ENCODE measurements at places on chromosomes 6 and 20.
A peak's percentile ranks its signal among the peaks of the same experiment; 100 is the strongest.

- no peak for DNase-seq
These were observed 851 bp downstream of the MAVS start for GRCh38 chr20:3847429-3847940.

- DNase-seq: no peak
These were observed 295.0 kb downstream of the KCNQ5 start for GRCh38 chr6:72916906-72917305.

DNA sequence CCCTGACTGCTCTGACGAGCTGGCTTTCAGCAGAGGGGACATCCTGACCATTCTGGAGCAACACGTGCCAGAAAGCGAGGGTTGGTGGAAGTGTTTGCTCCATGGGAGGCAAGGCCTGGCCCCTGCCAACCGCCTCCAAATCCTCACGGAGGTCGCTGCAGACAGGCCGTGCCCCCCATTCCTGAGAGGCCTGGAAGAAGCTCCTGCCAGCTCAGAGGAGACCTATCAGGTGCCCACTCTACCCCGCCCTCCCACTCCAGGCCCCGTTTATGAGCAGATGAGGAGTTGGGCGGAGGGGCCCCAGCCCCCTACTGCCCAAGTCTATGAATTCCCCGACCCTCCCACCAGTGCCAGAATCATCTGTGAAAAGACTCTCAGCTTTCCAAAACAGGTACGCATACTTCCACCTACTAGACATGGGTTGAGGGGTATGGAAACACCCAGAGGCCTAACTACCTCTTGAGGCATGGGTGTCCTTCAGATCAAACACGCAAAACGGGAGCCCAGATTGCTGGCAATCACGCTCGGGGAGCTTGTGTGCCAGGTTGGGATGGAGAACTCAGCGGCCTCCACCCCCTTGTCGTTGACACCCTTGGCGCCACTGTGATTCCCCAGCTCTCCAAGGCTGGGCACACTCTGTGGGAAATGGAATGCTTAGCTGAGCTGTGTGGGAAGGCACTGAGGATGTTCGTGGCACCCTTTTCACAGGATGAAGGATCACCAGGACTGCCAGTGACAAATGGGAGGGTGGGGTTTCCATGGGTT lies 25.3 kb downstream of the CASS4 start:
- DNase-seq: no peak

DNA sequence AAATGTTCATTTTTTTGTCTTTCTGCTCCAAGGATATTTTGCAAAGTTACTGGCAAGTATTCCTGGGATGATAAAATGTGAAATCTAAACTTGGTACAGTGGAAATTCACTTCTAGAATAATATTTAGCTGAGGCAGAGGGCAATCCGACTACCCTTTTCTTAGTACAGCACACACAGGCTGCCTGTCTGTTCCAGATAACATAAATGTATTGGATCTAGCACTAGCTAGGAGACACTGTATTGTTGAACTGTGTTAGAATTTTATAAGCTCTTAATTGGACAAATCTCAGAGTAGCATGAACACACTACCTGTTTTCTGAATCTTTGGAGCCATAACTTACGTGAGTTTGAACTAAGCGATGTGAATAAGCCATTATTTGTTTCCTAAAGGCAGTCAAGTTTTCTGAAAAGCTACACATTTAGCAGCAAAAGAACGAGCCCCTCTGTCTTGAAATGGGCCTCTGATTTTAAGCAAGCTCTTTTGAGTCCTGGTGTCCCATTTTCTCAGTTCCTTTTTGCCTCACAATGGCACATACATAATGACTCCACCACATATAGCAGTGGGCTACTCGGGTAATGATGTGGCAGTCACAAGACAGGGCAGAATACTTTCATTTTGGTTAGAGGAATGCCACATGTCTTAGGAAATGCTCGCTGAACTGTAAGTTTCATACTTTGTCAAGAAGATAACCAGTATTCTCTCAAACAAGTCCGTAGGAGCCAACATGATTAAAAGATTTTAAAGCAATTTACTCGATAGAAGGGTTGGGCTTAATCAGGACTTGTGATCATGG lies 116.5 kb upstream of the ESR1 start:
- DNase-seq: peak; percentile 39

GRCh38 chr20:58818586-58819285 lies 32.0 kb downstream of the GNAS-AS1 start:
- DNase-seq: no peak

GRCh38 chr6:47434372-47435253 lies 43.0 kb upstream of the CD2AP start:
- DNase-seq: no peak

GRCh38 chr6:166512567-166512966 lies 73.9 kb downstream of the RAMACL start:
- DNase-seq: peak; percentile 67

- DNase-seq: no peak
These were observed 13.9 kb downstream of the NT5E start for GRCh38 chr6:85463621-85464259.

GRCh38 chr20:53642196-53643030 lies 48.8 kb upstream of the ZNF217 start:
- DNase-seq: peak; percentile 24

GRCh38 chr6:28586962-28587745 lies 61.5 kb downstream of the GPX5 start:
- peak; percentile 31 for DNase-seq

DNA sequence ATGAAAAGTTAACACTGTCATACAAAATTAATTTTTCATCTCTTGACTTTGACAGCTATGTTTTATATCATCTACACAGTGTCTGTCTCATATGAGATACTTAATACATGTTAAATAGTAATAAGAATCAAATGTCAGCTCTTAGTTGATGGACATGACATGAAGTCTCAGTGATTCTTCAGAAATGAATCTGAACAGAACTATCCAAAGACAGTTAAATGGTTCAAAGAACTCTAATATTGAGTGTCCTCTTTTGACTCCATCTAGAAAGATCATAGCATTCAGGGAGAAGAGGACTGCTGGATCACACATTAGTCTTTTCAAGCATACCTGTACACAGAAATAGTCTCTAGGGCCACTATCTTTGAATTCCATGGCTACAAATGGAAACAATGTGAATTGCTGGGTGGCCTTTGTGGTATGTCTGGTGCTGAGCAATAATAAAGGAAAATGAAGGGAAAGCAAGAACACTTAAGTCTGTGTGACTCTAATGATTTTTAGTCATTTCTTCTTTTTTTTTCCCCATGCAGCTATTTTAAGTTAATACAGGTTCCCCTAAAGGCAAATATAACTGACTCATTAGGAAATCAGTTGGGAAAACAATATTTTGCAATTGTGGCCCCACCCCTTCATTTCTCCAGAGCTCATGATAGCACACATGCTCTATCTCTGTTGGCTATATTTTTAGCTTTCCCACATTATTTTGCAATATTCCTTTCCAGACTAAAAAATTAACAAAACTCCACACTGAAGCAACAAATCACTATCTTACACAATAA lies 367.5 kb downstream of the GRIK2 start:
- no peak for DNase-seq

DNA sequence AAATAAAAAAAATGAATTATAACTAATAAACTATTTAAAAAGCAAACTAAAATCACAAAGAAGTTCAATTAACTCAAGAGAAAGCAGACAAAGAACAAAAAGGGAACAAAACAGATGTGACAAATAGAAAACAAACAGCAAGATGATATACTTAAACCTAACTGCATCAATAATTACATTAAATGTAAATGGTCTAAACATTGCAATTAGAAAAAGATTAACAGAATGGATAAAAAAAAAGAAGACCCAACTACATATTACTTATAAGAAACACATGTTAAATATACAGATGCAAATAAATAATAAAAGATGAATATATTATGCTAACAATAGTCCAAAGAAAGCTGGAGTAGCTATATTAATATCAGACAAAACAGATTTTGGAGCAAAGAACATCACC lies 35.1 kb upstream of the RAB22A start:
- no peak for DNase-seq

GRCh38 chr20:50129662-50130355 lies 16.9 kb upstream of the UBE2V1 start:
- no peak for DNase-seq

DNA sequence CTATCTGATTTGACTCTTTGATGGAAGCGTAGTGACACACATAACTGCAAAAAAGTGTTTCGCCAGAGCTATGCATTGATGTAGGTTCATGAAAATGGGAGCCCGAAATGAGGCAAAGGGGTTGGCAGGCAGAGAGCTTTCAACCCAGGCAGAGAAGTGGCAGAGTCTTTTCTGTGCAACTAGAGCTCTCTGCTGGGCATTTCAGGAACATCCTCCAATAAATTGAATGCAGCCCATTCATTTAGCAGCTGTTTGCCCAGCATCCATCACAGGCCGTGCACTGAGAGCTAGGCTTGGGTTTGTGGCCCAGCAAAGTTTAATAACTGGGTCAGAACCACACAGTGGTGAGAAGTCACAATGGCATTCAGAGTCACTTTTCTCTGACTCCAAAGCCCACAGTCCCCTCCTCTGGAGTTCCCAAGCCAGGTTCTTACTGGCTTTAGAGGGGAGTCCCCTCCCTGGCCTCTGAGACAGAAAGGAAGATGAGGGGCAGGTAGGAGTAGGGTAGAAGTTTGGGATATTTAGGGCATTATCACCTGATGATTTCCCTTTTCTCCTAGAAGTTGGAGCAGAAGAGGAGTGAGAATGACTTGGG lies 31.8 kb upstream of the ELMO2 start:
- DNase-seq: peak; percentile 18

GRCh38 chr6:129321303-129321702 lies 388.7 kb downstream of the ARHGAP18 start:
- no peak for DNase-seq

GRCh38 chr6:28005152-28005890 lies 48.3 kb downstream of the OR2B6 start:
- no peak for DNase-seq

GRCh38 chr6:143680141-143680540 lies 2.4 kb downstream of the PHACTR2 start:
- no peak for DNase-seq

- DNase-seq: no peak
These were observed 109.0 kb downstream of the SULF2 start for GRCh38 chr20:47676219-47676721.

GRCh38 chr6:158337332-158337731 lies 25.1 kb downstream of the TULP4 start:
- no peak for DNase-seq

- DNase-seq: no peak
These were observed 43.0 kb upstream of the TGM2 start for GRCh38 chr20:38208088-38208487.

DNA sequence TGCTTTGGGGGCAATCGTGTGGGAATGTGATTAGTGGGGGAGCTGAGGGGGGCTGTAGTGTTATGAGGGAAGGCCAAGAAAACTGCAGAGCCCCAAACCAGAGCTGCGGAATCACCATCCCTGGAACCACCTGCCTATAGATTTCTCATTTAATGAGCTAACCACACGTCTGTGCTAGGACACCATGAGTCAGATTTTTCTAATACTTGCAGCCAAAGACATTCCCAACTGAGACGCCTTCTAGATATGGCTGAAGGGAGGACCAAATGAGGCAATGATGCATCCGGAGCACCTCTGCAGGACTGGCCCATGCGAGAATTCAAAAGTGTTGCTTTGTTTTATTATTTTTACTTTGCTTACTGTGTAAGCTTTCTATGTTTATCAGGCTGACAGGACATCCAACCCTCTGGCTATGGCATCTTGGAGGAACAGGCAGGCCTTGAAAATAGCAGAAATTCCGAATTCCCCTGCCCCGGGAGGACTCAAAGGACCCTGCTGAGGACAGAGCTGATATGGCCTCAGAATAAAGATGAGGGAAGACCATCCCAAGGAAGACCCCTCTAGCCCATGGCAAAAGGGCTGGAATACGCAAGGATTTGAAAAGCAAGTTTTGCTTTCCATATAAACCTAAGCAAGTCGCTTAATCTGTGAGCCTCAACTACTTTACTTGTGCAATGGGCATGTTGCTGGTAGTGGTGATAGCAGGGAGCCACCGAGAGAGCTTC lies 3.1 kb upstream of the PTGIS start:
- no peak for DNase-seq

DNA sequence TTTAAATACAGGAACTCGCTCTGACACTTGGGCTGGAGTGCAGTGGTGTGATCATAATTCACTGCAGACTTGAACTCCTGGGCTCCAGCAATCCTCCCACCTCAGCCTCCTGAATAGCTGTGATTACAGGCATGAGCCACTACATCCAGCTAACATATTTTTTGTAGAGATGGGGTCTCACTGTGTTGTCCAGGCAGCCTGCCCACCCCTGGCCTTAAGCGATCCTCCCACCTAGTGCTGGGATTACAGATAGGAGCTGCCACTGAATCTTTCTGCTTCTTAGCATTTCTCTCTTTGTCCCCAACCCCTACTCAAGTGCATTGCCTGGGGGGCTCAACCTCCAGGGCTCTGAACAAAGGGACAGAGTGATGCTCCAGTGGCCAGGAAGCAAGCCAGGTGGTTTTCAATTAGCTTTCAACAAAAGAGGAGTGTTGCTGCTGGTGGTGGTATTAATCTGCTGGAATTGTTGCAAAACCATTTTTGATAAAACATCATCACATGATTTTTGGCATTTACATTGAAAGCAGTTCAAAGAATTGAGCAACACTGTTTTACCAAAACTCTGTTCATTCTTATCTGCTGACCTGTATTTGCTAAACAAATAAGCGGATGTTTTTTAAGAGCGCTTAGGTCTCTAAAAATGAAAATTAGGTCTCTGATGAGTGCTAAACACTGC lies 40.4 kb upstream of the BPIFA2 start:
- no peak for DNase-seq

GRCh38 chr6:3957321-3957720 lies 108.1 kb downstream of the FAM50B start:
- DNase-seq: no peak

- DNase-seq: peak; percentile 1
These were observed 598 bp downstream of the TBP start for GRCh38 chr6:170554796-170555137.

GRCh38 chr20:18397030-18397429 lies 69.8 kb downstream of the DZANK1 start:
- DNase-seq: no peak

- DNase-seq: no peak
These were observed 16.3 kb downstream of the MAP1LC3A start for GRCh38 chr20:34574861-34575260.

DNA sequence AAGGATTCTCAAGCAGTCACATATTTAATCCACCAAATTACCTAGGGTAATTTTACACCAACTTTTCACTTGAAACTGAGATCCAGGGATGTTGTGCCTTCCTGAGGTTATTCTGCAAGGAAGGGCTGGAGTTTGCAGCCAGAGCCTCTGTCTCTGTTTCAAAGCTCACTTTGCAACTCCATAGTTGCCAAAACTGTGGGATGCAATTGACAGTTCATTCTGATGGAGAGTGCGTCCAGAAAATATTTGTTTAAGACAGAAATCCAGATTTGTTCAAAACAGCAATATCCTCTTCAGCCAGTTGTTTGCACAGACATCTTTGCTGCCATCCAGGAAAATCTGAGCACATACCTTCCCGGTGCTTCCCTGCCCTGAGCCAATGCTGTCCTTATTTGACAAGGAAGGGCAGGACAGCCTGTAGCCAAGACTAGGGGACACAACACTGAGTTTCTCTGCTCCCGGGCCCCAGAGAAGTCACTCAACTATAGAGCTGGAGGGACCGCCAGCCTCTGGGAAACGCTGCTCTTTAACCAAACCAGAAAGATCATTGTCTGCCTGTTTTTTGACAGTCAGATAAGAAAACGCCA lies 297.4 kb downstream of the HIVEP2 start:
- DNase-seq: no peak

Measured in naive B cell (primary cell).